ENCODE measurements at places on chromosomes 11 and 22.

DNA sequence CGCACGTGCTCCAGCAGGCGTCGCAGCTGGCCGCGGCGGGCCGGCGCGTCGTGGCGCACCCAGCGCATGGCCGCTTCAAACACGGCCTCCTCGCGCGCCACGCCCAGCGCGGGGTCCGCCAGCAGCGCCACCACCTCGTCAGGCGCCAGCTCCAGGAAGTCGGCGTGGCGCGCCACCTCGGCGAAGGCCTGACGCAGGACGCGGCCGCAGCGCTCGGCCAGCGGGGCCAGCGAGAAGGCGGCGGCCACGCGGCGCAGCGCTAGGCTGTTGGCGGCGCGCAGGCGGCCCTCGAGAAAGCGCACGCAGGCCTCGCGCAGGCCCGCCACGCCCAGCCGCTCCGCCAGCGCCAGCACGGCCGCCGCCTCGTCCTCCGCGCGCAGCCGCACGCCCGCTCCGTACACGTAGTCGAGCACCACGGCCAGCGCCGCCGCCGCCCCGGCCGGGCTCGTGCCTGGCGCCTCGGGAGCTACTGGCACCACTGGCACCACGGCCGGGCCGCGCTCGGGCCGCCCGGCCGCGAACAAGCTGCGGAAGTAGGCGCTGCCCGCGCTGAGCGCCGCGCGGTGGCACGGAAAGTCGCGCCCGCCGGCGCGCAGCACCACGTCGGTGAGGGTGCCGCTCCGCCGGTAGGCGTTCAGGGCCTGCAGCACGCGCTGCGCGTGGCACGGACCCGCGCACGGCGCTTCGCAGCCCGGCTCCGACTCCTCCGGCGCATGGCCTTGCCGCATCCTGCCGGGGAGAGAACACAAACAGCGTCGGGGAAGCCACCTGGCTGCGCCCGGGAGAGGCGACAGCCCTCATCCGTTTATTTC, 2.9 kb downstream of the KLHL35 start:
- peak; percentile 96 for DNase-seq

DNA sequence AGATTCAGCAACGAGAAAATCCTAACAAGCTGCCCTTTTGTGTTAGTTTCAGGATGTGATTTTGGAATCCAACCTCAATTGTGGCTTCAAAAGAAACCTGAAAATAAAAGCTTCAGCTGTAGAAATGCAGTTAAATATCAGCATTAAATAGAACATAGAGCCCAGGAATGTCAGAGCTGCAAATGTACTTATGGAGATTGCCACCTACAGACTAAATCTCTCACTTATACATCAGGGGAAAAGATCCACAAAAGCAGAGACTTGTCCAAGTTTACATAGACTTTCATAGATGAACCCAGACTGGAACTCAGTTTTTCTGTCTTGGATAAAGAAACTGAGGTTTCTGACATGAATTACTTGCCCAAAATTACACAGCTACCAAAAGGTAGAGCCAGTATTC, 446.6 kb downstream of the DLG2 start:
- no peak for DNase-seq

DNA sequence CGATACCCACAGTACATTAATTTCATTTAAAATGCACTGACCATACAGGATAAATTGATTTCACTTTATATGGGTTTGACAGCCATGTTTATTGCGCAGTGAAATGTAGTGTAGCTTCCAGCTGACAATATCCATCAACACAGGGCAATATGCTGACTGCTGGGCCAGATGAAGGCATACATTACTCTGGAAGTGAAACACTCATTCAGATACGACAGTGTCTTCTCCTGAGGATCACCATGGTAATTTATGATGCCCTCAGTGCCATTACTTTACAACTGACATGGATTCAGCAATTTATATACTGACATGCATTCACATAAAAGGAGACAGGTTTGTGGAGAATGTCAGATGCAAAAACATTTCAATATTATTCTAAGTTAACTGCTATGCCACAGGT, 365.1 kb downstream of the SOX6 start:
- no peak for DNase-seq

- no peak for DNase-seq
Observed at GRCh38 chr22:24408630-24409029, 18.8 kb upstream of the ADORA2A start.

DNA sequence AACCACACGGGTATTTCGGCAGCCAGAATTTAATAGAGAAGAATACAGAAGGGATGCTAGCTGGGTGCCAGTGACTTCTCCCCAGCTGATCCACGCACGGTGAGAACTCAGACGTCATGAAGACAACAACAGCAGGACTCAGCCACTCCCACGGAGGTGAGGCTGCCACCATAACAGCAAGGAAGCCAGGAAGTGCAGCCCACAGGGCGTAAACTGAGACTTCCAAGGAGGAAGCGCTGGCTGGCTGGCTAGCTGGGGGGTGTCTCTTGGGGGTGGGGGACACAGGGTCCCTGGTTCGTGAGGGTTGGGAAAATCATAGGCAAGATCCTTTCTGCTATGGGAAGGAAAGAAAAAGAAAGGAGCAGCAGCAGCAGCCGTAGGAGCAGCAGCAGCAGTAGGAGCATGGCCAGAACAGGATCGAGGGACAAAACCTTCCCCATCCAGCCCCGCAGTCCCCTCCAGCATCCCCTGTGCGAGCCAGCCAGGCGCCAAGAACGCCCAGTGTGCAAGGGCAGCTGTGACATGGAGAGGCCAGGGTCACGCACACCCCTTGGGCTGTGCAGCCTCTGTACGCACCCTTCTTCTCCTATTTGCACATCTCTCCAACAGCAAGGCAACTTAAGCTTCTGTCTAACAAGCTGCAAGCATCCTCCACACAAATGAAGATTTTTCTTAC, 49.6 kb upstream of the SHANK2 start:
- no peak for DNase-seq

- DNase-seq = no peak
Observed at GRCh38 chr11:86453290-86454030, 78.8 kb downstream of the CCDC81 start.

- DNase-seq = no peak
Observed at GRCh38 chr22:45231293-45231692, 9.4 kb downstream of the KIAA0930 start.

DNA sequence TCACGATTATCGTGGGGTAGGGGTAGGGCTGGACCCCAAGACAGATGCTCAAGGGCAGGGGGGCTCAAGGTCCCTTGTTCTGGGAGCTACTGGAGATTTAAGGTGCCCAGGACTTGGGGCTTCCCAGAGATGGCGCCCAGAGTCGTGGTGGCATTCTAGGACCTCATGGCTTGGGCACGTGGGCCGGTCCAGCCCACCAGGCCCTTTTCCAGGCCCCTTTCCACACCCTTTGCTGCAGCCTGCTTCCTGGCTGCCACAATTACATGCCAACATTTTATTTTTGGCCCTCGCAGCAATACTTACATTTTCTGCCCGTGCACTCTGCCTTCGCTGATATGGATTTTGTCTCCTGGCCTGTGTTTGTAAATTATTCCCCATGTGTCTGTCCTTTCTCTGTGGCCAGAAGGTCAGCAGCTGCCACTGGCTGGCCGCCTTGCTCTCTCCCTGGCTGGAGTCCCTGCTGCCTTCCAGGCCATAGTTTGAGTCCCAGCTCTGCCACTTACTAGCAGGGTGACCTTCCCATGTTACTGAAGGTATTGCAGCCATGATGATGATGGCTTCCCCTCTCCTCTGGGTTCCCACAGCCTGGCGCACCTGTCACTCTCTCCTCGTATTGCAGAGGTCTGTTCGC, 11.2 kb downstream of the MB start:
- no peak for DNase-seq

GRCh38 chr11:95293116-95293515, 62.1 kb upstream of the SESN3 start:
- DNase-seq = no peak

- DNase-seq = peak; percentile 87
Observed at GRCh38 chr22:29553351-29554224, at the start of gene THOC5. THOC5 (minus strand) TSS chr22:29553757; CDS start chr22:29549147, 4,610 bp downstream.

DNA sequence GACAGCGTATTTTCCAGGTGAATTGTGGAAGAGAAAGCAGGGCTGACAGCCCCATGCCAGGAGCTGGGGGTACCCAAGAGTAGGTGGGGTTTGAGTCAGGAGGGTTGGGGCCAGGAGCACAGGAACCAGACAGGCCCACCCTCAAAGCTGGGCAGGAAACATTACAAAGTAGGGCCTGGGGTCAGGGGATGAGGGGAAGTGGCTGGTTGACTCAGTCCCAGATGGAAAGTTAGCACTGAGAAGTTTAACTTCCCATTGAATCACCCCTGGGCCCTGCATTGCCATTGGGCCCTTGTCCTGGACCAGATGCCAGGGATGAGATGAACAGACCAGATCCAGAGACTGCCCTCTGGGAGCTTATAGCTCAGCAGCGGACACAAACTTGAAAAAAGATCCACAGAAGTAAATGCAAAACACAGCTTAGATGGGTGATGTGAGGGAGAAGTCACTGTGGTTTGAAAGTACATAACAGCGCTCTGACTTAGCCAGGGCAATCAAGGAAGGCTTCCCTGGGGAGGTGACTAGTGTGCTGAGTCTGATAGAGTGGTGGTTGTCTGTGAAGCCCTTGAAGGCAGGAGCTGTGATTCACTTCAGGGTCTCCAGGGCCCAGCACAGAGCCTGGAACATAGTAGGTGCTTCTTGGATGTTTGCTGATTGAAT, 2.2 kb downstream of the MAFF start:
- no peak for DNase-seq

GRCh38 chr11:112285841-112286311, 25.2 kb upstream of the PLET1 start:
- DNase-seq = no peak
